ENCODE measurements at places on chromosomes 7 and 10.
A peak's percentile ranks its signal among the peaks of the same experiment; 100 is the strongest.

DNA sequence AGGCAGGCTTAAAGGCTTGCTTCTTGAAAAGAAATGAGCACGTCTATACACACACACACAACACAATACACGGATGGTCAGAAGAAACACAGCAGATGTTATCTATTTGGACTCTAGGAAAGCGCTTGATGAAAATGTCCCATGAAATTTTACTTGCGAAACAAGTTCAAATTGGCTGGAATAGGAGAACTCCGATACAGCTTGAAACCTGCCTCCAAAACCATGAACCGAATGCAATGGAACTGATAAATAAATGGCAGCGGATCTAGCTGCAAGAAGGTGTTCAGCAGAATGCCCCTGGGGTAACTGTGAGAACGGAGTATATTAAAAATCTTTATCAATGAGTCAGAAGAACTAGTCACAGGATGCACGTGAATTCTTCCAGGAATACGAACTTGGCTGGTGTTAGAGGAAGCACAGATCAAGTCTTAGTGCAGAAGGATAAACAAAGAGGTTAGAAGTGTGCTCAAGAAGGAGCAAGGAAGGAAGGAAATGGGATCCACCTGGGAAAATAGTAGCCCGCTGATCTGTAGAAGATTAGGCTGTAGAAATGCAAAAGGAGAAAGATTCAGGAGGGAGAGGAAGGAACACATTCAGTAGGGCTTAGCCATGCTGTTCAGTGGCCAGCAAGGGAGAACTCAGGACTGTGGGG, 142.0 kb upstream of the PRKCQ start:
- no peak for DNase-seq

- DNase-seq = no peak
Measured at GRCh38 chr10:120854388-120854787, 3.2 kb downstream of the WDR11 start.

DNA sequence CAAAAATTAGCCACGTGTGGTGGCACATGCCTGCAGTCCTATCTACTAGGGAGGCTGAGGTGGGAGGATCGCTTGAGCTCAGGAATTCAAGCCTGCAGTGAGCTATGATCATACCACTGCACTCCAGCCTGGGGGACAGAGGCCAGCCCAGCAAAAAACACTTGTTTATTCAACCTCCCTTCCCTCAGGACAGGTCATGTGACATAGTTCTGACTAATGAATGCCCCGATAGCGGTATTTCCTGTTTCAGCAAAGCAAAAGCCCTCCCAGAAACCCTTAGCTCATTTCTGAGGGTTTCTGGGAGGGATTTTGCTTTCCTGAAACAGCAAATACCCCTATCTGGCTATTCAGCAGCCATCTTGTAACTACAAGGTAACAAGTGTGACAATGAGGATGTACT, 157.1 kb downstream of the GATA3 start:
- DNase-seq = no peak

- no peak for DNase-seq
Measured at GRCh38 chr7:131574741-131575140, 18.3 kb upstream of the PODXL start.

GRCh38 chr7:134991469-134992339, 5.4 kb downstream of the AGBL3 start:
- no peak for DNase-seq

DNA sequence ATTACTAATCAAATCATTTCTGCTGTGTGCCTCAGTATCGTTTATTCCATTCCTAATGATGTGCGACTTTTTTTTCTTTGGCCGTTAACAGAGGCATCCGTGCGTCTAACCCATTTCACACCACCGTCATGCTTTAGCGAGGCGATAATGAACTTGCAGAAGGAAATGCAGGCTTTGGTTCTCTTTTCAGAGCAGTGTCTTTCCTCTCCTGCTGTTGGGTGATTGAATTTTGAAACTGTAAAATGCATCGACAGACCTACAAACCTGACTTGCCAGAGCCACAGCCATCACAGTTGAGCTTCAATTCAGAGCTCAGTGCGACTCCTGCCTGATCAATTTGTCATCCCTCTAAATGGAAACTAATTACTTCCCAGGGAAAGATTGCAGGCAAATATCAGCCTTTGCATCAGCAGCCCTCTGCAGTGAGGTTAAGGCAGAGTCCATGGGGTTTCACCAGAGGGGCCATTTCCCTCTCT, 486.0 kb upstream of the GALNT17 start:
- DNase-seq = no peak

- DNase-seq = no peak
Measured at GRCh38 chr7:128005759-128006159, 25.5 kb downstream of the LRRC4 start.

- DNase-seq = no peak
Measured at GRCh38 chr7:68440866-68441265, 1157.4 kb upstream of the AUTS2 start.

DNA sequence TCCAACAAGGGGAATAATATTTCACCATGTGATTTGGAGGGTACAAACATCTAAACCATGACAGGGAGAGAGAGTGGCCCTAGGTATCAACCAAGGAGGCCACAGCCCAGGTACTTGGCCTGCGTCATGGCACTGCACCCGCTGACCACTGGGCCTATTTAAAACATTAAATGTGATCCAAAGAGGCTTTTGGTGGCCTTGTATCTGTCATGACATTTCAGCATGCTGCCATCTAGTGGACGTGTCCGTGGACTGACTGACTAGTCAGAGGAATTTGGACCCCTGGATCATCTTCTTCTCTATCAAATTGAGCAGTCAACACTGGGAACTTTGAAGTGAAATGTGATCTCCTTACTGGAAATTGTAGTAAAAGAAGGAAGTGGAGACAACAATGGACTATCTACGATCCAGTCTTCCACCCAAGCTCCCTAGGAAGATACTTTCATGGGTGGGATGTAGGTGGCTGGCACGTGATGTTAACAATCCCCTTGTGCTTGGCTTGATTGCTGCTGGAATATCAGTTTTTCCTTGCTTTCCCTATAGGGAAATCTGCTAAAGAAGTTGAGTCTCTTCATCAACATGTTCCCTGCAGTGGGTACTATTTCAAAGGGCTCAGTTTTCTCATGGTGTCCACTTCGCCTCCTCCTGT, 24.6 kb upstream of the ITGA8 start:
- DNase-seq = peak; percentile 15

GRCh38 chr7:75640201-75640600, 98.5 kb downstream of the HIP1 start:
- no peak for DNase-seq

DNA sequence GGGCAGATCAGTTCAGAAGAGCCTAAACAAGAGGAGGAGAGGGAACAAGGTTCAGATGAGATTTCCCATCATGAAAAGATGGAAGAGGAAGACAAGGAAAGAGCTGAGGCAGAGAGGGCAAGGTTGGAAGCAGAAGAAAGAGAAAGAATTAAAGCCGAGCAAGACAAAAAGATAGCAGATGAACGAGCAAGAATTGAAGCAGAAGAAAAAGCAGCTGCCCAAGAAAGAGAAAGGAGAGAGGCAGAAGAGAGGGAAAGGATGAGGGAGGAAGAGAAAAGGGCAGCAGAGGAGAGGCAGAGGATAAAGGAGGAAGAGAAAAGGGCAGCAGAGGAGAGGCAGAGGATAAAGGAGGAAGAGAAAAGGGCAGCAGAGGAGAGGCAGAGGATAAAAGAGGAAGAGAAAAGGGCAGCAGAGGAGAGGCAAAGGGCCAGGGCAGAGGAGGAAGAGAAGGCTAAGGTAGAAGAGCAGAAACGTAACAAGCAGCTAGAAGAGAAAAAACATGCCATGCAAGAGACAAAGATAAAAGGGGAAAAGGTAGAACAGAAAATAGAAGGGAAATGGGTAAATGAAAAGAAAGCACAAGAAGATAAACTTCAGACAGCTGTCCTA, 52.7 kb upstream of the AGBL3 start:
- DNase-seq = no peak

- no peak for DNase-seq
Measured at GRCh38 chr10:88149906-88150305, 286.5 kb downstream of the PTEN start.

DNA sequence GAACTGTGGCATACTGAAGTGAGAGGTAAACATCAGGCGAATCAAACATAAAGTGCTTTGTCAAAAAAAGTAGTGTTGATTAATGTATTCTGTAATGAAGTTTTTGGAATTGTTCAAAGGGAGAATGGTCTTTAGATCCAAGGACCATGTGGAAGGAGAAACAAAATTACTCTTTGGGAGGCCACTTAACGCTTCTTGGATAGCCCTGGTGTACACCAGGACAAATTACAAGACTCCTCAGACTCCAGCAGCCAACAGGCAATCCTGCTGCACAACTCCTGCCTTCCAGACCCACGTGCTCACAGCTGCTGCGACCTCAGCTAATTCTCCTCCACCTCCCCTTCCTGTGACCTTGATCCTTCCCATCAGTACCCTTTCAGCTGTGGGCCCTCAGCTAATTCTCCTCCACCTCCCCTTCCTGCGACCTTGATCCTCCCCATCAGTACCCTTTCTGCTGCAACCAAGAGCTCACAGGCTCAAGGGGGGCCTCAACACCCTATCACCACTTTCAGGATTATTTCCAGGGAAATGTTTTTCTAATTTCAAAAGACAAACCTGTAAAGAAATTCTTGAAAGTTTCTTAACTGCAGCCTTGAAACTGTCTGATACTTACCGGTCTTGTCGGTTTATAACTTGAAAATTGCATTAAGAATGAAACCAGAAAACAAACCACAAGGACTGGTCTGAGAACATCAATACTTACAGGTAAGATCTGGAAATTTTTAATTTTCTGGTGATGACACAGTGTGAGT, 29.7 kb upstream of the DDC start:
- no peak for DNase-seq

DNA sequence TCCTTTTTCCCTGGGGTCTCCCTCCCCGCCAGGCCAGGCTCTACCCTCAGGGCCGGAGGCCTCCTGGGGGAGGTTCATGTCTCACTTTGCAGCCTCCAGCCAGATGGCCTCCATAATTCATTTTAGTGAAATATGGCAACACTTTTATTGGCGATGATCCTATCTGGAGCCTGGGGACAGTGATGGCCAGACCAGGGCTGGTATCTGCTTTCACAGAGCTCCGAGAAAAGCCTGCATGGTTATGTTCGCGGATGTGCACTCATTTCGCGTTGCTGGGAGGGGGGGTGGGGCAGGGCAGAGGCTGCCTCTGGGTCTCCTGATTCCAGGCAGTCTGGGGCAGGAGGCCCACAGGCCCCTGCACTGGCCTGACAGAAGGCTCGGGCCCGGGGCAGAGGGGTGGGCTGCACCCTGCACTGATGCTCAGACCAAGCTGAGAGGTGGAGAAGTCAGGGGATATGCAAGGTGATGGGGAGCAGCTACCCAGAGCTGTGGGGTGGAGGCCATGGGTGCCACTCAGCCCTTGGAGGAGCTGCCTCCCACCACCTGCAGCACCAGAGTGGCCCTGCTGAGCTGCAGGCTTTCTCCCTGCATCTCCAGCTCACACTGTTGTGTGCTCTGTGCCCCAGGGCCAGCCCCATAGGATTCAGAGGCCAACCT, 85.3 kb upstream of the RET start:
- no peak for DNase-seq

- DNase-seq = no peak
Measured at GRCh38 chr7:115037128-115037802, 115.4 kb downstream of the MDFIC start.

DNA sequence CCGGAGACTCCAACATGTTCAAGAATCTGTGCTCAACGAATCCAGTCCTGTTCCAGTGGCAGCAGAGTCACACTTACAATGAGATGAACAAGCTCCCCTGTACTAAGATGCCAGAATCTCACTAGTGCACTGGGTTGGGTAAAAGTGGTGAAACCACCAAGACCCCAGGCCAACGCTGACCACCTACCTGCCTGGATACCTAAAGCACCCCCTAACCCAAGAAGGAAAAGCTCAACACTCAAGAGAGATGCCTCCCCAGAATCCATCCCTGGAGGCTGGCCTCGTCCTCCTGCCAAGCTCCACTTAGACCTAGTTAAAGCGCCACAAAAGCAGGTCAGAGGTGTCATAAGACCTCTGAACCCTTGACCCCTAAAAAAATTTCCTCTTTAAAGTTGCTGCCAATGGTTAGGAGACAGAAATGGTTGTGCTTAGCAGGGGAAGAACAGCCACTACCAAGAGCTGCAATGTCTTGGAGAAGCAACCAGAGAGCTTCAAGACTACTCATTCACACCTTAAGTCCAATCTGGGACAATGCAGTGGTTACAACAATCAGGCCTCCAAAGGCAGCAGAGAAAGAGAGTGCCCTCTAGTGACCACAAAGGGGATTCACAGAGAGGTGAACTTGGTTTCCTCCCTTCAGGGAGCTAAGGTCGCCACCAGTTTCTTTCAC, 94.6 kb upstream of the MACROH2A2 start:
- DNase-seq = no peak

- DNase-seq = no peak
Measured at GRCh38 chr10:48685731-48686130, 1.1 kb downstream of the WDFY4 start.

GRCh38 chr10:97895915-97896314, 46.3 kb downstream of the GOLGA7B start:
- DNase-seq = no peak

- no peak for DNase-seq
Measured at GRCh38 chr10:117217196-117217761, 20.0 kb downstream of the KCNK18 start.

GRCh38 chr7:92781117-92781720, 55.2 kb downstream of the CDK6 start:
- DNase-seq = no peak

DNA sequence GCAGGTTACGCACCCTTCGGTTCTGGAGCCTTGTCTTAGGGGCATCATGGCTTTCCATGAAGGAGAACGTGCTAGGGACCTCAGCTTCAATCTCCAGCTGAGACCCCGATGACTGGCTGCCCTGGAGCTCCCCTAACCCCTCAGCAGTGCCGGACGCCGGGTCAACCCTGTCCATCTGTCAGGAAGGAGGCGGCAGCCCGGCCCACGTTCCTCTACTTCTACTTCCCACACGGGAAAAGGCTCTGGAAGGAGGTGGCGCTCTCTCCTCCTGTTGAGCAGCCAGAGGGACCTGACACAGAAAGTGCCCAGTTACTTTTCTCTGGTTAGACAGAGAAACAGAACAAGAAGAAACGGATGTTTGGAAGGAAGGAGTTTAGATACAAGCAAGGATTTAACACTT, 87.4 kb downstream of the DYNC2I1 start:
- DNase-seq = no peak

GRCh38 chr10:96082748-96083147, 39.4 kb downstream of the CCNJ start:
- no peak for DNase-seq

DNA sequence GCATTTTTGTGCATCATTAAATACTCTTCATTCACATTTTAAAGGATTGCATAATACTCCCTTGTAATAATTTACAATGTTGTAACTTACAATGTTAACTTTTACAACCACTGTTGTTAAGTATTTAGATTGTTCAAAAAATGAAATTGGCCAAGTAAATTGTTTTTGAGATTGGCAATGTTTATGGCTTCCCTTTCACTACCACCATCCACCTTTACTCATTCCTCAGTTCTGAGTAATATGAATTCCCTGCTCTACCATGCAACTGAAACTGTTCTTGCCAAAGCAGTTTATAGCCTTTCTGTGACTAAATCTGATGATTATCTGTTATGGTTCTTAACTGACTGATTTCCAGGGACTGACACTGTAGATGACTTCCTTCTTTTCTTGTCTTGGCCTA, 80.5 kb upstream of the TMEM106B start:
- DNase-seq = no peak

GRCh38 chr7:147658392-147658967, 932.1 kb upstream of the C7orf33 start:
- DNase-seq = no peak

- no peak for DNase-seq
Measured at GRCh38 chr7:108425714-108426275, 30.4 kb downstream of the NRCAM start.
